ENCODE measurements at places on chromosomes 1 and 21.

DNA sequence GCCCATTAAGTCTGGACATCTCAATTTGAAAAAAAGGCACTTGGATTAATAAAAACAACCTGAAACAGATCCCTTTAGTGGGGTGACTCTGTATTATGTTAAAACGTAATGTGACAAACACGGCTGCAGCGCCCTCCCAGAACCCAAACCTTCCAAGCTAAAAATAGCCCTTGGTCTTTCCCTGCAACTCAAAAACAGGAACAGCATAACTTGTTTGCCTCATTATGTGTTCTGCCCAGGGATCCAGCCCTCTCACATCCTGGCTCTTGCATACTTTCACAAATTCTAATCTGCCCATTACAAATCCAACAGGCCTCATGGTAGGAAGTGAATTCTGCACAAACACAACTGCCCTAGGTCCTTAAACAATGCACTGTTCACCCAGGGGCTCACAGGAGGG, 94.7 kb upstream of the GADD45A start:
- no peak for DNase-seq

GRCh38 chr21:37936010-37936785, 19.9 kb upstream of the KCNJ6 start:
- DNase-seq: no peak

- no peak for DNase-seq
Measured at GRCh38 chr1:203913073-203913521, 51.7 kb downstream of the SNRPE start.

- DNase-seq: no peak
Measured at GRCh38 chr1:82689217-82689616, 888.5 kb downstream of the ADGRL2 start.

DNA sequence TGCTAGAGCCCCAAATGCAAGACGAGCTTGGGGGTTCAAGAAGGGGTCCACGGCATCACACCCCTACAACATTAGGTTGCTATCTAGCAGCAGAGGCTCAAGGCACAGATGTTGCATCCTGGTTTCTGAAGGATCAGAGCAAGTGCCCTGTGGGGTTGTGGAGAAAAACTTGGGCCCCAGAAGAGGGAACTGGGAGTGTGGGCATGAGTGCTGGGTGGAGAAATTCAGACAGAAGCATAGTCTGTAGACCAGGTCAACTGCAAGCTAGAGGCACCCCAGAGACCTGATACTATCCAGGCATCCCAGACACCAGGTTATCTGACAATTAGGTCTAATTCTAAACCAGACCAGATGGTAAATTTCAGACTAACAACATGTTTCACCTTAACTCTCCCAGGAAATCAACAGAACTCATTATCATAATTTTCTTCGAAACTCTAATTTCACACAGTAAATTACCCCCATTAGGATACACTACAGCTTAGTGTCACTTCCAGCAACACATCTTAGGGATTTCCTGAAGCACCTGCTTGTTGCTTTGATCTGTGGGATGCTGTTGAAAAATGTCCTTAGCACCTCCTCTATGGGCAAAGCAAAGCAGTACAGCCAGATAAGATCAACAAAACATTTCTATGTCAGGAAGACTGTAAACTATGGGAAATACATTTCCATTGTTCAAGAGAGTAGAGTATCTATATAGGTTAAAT, 179.3 kb downstream of the VAV3 start:
- DNase-seq: no peak

DNA sequence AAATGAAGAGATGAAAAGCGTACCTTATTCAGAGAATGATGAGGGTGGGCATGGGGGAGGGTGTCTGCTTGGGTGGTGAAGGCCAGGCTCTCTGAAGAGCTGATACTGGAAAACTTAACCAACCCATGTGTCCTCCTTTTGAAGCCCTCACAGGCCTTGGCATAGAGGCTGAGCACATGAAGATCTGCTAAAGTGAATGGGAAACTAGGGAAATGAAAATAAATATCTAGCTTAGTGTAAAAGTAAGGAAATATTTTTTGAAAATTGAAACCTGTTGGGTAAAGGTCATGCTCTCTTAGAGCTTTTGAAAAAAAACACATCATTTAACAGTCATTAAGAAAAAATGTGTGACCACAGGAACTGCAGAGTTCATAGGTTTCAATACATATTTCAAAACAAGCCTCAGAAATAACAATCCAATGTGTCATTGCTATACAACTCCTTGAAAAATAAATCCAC, 40.5 kb upstream of the RALGPS2 start:
- peak; percentile 82 for DNase-seq

- no peak for DNase-seq
Measured at GRCh38 chr1:94909486-94909885, 17.4 kb downstream of the CNN3 start.

GRCh38 chr1:150053926-150054325, 13.7 kb upstream of the VPS45 start:
- DNase-seq: no peak

DNA sequence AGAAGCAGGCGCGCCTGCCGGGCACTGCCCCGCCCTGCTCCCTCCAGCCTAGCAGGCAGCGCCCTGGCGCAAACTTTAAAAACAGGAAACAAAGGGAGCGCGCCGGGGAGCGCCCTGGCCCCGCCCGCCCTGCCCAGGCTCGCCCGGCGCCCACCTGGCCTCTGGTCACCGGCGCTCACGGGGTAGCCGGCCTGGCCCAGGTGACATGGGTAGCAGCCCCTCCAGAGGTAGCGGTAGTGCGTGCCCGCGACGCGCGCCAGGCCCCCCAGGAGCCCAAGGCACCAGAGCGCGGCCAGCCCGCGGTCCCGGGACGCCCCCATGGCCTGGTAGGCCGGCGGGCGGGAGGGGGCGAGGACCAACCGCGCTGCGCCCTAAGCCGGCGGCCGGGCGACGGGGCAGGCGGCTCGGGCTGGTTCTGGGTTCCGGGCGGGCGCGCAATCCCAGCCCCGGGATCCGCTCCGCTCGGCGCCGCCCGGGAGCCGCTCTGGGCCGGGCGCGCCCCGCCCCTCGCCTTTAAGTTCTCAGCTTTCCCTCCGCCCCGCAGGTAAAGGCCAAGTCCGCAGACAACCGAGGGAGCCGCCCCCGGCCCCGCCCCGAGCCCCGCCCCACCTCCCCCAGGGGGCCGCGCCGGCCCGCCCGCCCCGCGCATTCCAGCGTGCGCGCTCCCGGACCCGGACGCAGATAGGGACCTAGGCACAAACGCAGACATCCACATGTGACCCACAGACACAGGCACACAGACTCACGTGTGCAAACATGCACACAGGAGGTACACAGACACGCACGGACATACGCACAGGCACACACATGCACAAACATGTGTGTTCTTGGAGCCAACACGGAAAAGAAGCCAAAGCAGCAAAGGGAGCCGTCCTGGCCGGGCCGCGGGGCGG, 76.7 kb downstream of the ARHGEF16 start:
- peak; percentile 31 for DNase-seq

DNA sequence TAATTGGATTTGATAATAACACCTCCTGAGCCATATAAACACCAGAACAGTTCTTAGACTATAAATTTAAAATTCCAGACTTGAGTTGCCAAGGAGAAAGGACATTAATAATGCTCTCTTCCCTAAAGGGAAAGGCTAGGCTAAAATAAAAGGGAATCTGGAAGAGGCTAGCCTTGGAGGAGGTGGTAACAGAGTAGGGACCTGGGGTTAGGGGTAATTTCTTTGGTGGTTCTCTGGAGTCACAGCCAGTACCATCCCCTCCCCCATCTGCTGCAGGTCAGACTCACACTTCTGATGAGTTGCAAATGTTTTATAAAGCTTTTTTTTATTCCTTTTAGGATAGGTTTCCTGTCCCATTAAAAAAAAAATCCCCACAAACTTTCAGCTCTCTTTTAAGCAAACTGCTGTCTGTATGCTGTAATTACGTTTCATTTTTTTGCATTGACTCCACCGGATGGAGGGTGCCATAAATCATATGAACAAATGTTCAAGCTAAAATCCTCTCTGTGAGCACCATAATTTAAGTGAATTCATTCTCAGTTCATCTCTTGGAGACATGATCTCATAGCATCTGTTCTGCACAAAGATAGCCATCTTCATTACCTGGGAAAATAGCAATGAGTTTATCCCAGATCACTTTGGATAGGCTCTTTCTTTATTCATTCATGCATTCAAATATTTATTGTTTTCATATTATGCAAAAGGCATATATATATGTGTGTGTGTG, 379.6 kb downstream of the TTLL7 start:
- no peak for DNase-seq

DNA sequence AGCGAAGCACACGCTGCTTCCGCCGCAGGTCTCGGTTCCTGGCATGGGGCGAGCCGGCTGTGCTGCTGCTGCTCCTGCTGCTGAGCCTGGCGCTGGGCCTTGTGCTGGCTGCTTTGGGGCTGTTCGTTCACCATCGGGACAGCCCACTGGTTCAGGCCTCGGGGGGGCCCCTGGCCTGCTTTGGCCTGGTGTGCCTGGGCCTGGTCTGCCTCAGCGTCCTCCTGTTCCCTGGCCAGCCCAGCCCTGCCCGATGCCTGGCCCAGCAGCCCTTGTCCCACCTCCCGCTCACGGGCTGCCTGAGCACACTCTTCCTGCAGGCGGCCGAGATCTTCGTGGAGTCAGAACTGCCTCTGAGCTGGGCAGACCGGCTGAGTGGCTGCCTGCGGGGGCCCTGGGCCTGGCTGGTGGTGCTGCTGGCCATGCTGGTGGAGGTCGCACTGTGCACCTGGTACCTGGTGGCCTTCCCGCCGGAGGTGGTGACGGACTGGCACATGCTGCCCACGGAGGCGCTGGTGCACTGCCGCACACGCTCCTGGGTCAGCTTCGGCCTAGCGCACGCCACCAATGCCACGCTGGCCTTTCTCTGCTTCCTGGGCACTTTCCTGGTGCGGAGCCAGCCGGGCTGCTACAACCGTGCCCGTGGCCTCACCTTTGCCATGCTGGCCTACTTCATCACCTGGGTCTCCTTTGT, 2.6 kb downstream of the TAS1R3 start:
- DNase-seq: no peak

DNA sequence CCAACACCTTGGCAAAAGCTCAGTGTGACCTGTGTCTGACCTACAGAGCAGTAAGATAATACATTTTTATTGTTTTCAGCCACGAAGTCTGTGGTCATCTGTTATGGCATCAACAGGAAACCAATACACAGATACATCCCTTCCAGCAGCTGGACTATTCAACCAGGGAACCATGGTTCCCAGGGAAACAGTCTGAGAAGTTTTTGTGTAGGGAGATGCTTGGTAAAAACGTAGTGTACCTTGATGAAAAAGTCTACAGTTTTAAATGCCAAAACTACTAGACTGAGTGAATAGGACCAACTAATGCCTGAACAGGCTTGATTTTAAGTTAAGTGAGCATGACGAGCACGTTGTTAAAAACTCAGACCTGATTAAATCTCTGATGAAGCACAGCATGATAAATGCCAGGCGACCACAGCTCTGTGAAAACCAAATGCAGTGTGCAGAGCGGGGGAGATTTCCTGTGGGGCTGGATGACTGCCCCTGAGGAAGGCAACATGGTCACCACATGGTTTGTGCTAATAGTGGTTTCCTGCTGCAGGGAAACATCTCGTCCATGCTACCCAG, 228.9 kb downstream of the TNR start:
- no peak for DNase-seq

GRCh38 chr1:15352128-15352957, 57.3 kb upstream of the EFHD2 start:
- DNase-seq: peak; percentile 94

DNA sequence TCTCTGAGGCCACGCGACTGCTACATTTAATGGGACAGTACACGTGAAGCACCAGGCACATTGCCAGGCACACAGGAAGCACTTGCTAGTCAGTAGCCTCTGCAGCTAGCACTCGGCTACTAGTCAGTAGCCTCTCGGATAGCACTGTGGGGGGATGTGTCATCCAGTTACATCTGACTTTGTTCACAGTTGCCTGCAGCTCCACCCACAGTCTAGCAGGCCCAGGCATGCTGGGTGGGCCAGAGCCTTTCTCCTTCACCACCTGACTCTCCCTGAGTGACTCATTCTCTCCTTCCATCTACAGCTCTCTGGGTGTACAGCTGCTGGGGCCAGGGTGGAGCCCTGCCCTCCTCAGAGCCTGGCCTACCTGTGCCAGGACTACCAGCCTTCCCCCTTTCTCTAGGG, 51.5 kb downstream of the PTPRF start:
- peak; percentile 80 for DNase-seq

DNA sequence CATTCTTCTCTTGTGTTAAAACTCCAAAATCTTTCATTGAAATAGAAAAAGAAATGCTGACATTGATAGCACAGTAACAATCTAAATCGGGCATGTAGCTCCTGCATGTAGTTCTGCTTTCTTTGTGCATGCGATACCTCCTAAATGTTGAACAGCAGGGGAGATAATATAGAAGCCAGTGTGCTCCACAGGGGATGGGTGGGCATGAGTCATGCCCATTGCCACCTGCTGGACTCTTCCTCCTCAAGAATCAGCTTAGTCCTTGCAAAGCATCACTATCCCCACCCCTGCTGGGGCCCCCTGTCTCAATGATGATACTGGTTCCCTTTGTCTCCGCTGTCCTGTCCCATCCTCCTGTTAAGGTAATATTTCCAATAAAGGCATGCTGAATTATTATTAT, 203.0 kb downstream of the RWDD3 start:
- DNase-seq: no peak

DNA sequence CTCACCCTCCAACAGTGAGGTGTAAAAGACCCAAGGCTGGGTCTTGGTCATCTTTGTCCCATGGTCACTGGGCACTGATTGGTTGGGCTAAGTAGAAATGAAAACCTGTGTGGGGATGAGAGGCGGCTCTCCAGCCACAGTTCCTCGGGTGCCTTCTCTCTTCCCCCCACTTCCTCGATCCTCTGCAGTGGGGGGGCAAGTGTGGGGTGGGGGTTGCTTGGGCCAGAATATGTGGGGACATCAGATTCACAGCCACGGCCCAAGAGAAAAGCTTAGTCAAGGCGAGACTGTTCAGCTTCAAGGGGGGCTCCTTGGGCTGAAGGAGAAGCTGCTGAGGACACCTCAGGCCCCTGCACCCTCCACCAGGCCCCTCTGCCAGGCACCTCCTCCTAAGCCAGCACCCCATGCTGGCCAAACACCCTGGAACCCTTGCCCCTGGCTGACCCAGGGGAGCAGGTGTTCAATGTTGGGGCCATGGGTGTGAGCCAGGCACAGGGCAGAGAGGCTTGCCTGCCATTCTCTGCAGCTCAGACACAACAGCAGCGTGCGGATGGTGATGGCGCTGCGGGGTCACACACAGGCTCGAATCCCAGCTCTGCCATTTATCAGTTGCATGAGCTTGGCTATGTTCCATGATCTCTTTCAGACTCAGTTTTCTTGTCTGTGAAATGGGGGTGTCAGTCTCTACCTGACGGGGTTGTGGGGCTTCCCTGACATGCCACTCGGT, 21.0 kb upstream of the TNFRSF1B start:
- no peak for DNase-seq

DNA sequence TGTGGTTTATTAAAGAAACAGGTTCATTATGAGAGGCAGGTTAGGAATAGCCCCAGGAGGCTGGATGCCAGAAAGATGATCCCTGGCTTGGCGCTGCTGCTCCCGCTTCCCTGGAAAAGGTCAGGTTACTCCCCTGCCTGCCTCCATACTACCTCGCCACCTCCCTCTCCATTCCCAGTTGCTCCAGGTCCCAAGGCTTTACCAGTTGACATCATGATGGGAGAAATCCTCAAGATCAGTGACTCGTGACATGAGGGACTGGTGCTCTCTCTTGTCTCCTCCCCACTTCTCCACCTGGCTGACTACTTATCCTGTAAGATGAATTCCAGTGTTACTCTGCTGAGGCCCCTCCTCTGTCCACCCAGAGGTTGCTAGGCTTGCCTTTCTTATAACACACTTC, 19.7 kb downstream of the VASH2 start:
- no peak for DNase-seq
